ENCODE measurements at places on chromosomes 7 and 10.

- DNase-seq, result no peak
Observed at GRCh38 chr10:55400075-55400849, 599.2 kb upstream of the PCDH15 start.

- no peak for DNase-seq
Observed at GRCh38 chr10:3107426-3107961, 40.1 kb downstream of the PFKP start.

DNA sequence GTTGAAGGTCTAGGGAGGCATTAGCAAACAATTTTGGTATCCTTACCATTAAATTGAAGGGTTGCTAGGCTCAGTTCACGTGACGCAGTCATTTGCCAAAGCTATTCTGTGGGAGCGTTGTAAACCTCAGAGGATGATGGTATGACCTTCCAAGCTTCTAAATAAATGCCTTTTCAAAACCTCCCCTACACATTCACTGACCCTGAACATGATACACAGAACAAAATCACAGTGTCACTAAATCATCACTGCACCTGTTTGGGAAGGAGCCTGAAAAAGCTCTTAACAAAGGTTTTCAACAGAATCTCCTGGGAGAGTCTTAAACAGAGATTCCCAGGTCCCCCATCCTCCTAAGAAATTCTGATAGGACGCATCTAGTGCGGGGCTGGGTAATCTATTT is 13.2 kb upstream of the CCDC172 start:
- DNase-seq, result no peak

DNA sequence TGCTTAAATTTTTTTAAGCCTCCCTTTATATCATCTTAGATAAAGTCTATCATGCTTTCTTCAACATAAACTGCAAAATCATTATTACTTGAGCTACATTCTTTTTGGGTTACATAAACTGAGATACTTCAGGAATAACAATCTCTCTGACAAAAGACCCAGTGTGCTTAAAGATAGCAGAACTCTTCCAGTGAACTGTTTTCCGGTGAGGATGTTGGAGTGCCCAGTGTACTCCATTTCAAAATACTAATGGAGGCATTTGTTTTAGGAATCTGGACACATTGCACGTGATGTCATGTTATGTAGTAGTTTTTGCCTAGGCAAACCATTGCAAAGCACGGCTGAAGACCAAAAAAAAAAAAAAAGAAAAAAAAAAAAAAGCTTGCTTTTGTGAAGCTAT is 388.2 kb upstream of the CELF2 start:
- DNase-seq, result no peak

GRCh38 chr7:150378853-150379440 is at the start of gene ZNF775:
Gene ZNF775 (plus strand): TSS chr7:150379330. CDS start chr7:150388471, 9,141 bp downstream.
- peak; percentile 72 for DNase-seq

DNA sequence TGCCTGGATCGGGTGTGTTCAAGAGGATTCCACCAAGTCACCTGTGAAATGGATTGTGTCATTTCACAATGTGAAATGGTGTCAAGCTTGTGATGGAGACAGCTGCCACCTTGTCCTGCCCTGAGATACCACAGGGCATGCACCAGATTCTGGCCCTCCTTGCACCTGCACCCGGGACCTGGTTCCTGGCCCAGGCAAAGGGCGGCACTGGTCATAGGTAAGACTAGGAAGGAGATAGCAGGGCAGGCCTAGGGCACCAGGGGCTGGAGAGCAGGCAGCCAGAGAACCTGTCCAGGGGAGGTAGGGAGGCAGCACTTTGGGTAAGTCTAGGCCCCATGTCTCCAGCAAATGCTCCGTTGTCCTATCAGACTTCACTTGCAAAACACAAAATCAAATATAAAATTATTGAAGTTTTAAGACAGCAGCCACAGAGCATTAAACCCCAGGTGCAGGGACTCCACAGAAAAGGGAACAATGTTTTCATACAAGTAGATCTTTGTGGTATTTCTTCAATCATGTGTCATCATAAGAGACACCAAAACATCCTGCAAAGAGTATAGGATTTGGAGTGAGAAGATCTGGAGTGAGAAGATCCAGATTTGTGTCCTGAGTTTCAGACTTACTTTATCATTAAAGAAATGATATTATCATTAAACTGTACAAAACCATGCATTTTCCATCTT is 22.7 kb upstream of the ZNF800 start:
- DNase-seq, result no peak

DNA sequence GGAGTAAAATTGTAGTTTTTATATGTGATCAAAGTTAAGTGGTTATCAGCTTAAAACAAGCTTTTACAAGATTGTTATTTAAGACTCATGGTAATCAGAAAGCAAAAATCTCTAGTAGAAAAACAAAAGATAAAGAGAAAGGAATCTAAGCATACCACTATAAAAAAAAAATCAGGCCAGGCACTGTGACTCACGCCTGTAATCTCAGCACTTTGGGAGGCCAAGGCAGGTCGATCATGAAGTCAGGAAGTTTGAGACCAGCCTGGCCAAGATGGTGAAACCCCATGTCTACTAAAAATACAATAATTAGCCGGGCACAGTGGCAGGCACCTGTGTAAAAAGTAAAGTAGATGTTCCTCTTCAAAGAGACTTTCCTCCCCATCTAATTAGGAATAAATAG is 265.9 kb upstream of the NRP1 start:
- no peak for DNase-seq

- DNase-seq, result no peak
Observed at GRCh38 chr7:147578196-147578595, 1012.4 kb upstream of the C7orf33 start.

- no peak for DNase-seq
Observed at GRCh38 chr7:44768628-44769371, 20.2 kb downstream of the ZMIZ2 start.

GRCh38 chr7:131620673-131621609 is 64.5 kb upstream of the PODXL start:
- no peak for DNase-seq

DNA sequence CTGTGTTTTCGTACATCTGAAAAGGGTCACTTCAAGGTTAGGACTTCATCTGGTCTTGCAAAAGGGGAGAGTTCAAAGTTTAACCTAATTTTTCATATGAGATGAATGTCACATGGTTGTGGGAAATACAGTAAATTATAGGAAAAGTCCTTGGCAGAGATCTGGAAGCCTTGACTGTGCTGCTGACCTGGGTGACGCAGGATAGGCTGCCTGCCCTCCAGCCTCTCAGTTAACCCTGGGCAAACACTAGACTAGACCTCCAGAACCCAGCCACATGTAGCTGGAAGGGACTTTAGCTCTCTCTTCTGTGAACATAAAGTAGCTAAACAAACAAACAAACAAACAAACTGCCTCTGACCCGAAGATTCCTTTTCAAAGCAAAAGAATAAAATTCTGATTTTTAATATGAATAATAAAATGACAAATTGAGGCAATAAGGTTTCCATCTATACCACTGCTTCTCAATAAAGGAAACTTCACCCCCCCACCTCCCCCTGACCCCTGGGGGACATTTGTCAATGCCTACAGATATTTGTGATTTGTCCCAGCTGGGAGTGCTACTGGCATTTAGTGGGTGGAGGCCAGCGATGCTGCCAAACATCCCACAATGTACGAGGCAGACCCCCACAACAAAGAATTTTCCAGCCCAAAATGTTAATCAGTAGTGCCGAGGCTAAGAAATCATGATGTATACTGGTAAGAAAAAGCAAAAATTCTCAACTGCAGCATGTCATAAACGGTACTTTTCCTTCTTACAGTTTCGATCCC is 75.2 kb upstream of the PRR15 start:
- DNase-seq, result no peak

- DNase-seq, result peak; percentile 45
Observed at GRCh38 chr10:91190388-91190870, 30.0 kb upstream of the PCGF5 start.

DNA sequence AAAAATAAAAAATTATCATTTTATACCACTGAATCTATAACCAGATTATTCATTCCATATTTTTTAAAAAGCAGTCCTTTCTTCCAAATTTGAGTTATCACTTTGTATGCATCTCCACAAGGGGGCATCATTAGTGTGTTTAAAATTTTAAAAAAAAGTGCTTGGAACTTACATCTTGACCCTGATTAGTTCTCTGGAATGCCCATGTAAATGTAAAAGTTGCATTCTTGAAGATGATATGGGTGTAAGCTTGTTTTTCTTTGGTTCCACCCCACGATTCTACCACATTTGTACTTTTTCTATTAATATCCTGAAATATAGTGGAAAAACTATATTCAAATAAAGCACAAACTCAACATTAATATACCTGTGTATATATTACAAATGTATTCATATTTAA is 144.9 kb downstream of the ELAPOR2 start:
- no peak for DNase-seq

DNA sequence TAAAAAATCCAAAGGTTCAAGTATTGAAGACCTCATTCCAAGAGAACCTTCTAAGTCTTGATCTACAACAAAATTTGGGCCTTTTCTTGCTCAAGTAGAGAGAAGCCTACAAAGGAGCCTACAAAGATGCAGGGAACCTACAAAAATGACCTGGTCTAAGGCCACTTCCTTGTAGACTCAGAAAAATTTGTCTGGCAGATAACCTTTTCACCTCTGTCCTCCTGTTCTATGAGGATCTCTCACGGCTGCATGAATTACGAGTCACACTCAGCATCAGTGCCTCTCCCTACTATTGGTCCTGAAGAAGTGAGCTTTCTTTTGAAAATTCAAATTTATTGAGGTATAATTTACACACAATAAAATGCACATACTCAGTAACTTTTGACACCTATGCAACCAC is 29.3 kb downstream of the CCNJ start:
- no peak for DNase-seq

Measured in fibroblast of skin of left biceps (primary cell).